ENCODE measurements at places on chromosomes 16 and 17.

DNA sequence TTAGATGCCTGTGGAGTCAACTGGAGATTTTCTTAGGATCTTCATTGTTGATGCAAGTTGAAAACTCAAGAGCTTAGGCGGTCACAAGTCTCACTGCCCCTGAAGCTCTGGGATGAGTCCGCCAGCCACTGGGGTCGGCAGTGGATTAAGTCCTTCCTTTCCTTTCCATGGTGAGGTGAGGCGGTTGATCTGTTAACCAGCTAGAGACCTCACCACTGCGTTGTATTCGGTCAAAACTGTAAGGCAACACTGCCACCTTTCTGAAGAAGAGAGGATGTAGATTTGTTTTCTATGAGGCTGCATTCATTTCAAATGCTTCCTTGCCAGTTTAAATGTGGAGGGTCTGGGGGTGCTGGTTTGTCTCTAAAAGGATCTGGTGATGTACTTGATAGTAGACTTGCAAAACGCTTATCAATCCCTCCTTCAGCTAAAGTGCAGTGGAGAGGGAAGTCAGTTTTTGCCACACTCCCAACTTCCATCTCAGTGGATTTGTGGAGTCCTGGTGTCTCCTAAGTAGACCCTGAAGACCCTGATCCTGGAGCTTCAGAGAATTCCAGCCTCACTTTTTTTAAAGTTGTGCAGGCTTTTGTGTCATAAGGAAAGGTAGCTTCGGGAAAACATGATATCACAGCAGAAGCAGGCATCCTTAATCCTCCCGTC is 1.7 kb downstream of the MYOCD start:
- peak; percentile 43 for DNase-seq

GRCh38 chr17:75094871-75095399 is 7.2 kb downstream of the SLC16A5 start:
- no peak for DNase-seq

DNA sequence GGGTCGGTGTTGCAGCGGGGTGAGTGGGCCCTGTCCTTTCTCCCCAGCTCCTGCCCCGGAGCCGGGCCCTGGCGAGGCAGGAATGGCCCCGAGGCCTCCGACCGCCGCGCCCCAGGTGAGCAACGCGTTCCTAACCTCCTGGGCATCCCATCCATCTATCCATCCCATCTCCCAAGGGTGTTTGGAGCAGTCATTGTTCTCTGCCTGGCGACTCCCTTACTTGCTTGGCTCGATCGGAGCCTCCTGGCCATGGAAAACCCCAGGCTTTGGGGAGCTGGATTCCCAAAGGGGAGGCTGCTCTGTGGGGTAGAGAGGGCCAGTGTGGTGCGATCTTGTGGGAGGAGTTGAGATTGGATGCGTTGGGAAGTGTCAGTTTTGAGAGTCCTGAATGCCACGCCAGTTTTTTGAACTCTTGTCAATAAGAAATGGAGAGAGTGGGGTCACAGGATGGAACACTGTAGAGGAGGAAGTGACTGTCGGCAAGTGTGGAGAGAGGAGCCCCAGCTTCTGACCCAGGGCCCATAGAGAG is 684 bp downstream of the ZFP90 start:
- DNase-seq: no peak

GRCh38 chr16:54115558-54115957 is 171.0 kb downstream of the IRX3 start:
- DNase-seq: no peak

- DNase-seq: no peak
These were observed 38.9 kb downstream of the TRIM37 start for GRCh38 chr17:59067756-59068155.

- peak; percentile 89 for DNase-seq
These were observed 15.8 kb downstream of the SLC7A5 start for GRCh38 chr16:87853411-87854052.

DNA sequence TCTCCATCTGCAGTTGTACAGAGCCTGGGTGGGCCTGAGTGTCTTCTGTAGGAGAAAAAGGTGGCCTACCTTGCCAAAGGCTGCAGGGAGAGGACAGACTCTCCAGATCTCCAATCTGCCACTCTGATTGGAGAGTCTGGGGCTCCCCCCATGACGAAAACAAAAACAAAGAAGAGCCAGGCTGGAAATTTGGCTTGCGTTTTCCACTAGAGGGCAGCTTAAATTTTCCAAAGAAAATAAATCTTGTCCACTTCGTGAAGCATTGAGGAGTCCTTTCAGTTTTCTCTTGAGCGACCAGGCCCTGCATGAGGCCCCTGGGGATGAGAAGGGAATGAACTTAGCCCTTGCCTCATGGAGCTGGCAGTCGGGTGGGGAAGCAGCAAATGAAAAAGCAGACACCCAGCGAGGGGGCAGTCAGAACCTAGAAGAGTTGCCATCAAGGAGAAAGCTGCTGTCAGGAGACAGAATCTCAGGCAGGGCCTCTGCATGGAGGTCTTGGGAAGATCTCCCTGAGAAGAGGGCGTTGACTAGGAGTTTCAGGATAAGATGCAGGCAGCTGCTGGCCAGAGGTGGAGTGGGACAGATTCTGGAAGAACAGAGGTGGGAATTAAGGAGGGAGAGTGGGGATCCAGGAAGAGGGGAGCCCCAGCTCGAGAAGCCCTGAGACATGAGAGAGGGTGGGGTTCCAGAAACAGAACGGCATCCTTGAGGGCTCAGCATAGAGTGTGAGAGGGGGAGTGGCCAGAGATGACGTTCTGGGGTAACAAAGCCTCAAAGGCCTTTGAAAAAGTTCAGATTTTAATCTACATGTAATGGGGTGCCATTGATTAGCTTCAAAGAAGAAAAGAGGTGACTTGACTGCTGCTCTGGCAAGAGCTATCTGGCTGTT is 8.4 kb upstream of the SHCBP1 start:
- peak; percentile 38 for DNase-seq

- no peak for DNase-seq
These were observed 12.3 kb downstream of the DNAH2 start for GRCh38 chr17:7729816-7730215.

GRCh38 chr17:80786470-80786869 is 205.2 kb upstream of the CHMP6 start:
- DNase-seq: no peak

- DNase-seq: no peak
These were observed 59.5 kb downstream of the XYLT1 start for GRCh38 chr16:17411263-17411662.

GRCh38 chr17:55254375-55254774 is 10.4 kb upstream of the HLF start:
- no peak for DNase-seq

- peak; percentile 24 for DNase-seq
These were observed 46.3 kb downstream of the SNX11 start for GRCh38 chr17:48153691-48154358.

DNA sequence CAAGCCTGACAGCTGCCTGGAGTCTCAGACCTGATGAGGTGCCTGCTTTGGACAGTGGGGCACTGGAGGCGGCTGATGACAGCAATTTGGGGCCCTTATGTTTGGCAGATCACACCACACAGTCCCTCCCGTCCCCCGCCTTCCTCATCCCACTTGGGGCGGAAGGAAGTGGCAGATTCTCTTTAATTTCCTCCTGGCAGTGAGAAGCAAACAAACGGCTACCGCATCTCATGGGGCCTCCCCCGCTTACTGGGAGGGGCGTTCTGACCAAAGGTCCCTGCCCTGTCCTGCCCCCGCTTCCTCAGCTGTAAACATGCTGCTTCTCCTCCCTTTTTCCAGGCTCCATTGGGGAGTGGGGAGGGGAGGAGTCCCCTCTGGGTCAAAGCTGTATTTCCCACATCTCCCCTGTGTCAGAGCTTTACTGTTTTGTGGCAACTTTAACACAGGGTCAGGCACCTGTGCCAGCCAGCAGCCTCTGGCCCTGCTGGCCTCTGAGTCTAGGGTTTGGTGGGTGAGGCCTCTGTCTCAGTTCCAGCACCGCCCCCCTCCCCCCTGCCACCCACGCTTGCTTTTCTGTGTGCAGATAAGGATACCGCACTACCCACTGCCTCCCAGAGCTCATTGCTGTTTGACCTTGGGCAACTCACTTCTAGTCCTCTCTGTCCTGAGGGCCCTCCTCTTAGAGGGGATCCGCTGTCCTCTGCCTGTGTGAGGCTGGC is 5.4 kb upstream of the NFATC3 start:
- DNase-seq: no peak

DNA sequence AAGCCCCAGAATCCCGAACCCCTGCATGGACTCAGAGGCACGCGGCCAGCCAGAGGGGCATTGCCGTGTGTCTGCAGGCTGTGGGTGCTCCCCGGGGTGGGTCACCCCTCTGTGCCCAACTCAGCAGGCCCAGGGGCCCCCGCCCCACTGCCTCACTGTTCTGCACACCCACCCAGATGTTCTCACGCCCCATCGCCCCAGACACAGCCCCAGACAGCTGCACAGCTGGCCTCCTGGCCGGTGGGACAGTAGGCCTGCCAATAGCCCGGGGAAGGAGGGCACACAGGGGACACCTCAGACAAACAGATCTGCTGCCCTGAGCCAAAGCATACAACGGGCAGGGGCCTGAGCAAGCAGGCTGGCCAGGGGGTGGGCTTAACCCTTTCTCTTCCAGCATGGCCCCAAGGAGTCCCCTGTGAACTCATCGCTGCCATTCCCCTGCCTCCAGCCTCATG is 27.6 kb upstream of the NXPH3 start:
- no peak for DNase-seq

GRCh38 chr17:67601897-67602296 is 115.8 kb upstream of the NOL11 start:
- no peak for DNase-seq

DNA sequence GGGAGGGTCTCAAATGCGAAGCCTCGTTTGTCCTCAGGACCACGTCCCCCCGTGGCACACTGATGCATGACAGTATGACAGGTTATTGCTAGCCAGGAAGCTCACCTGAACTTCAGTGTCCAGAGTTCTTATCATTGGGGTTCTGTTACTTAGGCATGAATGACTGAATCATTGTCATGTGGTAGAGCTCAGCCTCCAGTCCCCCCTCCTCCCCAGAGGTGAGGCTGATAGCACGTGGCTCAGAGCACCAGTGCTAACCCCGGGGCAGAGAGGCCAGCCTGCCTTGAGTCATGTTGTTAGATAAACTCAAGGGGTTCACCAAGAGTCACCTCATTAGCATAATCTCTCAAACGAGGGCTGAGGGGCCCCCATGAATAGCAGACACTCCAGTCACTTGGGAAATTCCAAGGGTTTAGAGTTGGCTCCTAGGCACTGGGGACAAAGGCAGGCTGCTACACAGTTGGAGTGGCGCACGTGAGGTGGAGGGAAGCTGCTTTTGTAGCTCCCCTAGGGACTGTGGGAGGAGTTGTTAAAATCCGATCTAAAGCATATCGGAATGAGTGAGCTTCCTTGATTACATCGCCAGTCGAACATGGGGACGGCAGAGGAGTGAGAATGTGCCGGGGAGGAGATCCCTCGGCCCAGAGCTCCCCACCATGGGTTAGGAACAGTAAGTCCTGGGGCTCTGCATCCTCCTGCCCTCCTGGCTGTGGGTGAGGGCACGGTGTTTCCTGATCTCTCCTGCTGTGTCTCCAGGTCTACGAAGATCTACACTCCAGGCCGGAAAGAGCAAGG is 18.2 kb downstream of the DHX38 start:
- DNase-seq: no peak

- no peak for DNase-seq
These were observed 20.1 kb downstream of the WSCD1 start for GRCh38 chr17:6090253-6090652.

DNA sequence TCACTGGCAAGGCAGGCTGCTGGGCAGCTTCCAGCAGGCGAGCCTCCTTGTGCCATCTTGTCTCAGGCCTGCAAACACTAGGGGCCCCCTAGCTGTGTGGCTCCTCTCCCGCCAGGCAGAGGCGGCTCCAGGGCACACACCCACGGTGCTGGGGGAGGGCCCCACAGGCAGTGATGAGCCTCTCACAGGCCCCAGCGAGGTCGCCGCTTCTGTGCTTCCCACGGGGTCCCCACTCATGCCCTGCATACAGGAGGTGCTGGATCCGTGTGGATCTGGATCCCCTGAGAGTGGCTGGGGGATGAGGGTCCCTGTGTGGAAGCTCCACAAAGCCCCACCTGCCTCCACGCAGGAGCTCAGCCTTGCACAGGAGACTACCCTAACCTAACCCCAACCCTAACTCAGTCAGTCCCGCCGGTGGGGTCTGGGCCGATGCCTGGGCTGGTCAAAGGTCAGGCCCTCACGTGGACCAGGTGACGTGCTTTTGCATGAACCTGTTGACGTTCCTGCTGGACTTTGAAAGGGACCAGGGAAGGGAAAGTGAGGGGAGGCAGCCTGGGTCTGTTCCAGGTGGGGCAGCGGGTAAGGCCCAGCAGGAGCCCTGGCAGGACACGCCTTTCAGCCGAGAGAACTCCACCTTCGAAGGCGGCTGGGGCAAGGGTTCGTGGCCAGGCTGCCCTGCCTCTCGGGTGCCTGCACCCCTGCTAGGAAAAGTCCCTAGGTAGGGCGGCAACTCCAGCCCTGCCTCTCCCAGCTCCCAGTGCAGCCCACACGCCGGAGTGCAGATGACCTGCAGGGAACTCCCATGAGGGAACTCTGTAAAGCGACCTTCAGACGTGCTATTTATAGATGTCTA is 5.2 kb downstream of the SECTM1 start:
- no peak for DNase-seq

DNA sequence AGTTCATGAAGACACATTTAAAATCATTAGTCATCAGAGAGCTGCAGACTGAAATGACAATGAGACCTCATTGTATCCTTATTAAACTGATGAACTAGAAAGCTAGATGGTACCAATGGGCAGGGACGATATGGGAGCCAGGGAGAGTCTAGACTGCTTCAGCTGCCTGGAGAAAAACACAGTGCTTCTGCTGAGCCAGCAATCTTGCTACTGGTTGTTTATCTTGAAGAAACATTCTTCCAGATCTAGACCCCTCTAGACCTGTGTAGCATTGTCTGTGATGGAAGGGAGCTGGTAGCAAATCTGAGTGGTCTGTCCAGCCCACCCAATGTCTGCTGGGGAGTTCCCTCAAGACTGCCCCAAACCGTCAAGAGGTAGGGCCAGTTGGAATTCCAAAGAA is 2.0 kb upstream of the DRC7 start:
- no peak for DNase-seq

DNA sequence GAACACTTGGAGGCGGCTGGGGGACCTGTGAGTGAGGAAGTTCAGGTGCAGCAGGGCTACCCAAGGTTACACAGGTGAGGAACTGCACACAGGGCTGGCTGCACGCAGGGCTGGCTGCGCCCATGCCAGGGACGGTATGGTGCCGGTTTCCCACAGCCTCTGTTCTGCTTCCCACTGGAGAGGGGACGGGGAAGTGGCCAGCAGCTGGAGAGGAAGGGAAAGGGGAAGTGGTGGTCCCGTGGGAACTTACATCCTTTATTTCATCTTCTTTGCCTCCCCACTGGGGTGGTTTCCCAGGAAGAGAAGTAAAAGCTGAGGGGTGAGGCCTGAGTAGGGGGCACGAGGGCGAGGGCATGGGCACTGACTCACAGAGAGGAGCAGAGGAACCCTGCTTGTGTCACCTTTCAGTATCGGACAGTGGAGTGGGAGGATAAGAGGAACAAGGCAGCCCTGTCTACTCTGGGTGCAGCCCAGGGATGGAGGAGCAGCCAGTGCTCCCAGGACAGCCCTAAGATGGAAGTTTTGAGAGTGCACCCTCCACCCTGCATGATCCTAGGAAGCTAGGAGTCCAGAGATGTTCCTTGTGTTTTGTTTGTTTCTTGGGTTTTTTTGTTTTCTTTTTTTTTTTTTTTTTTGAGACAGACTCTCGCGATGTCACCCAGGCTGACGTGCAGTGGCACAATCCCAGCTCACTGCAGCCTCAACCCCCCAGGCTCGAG is 25.5 kb upstream of the CDH1 start:
- DNase-seq: no peak
